ENCODE measurements at places on chromosomes 7 and 10.

DNA sequence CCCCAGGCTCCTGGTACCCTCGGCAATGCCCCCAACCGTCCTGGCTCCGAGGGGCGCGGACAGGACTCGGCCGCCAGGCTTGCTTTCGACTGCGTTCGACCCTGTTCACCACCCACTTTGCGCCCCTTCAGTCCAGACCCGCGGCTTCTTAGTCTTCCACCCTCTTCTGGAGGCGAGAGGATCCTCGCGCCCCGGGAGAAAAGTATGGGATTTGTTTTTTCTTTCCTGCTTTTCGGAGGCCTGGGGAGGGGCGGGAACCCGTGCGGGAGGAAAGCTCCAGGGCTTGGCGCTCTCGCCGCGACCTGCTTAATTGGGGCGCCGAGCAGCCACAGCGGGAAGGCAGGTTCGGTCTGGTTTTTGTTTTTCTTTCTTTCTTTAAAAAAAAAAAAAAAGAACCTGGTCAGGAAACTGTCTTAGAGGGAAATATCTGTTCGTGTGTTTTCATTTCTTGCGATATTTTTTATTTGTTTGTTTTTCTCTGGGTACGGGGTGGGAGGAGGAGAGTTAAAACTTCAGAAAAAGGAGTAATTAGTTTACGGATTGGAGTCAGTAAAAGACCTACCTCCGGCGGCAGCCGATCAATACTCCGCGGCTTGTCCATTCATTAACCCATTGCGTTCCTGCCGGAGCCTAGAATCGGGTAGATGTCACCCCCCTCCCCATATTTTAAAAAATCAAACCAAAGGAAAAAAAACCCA lies 1.6 kb downstream of the EMX2 start:
- DNase-seq, result no peak

- no peak for DNase-seq
These were observed 1.9 kb downstream of the DGKI start for GRCh38 chr7:137844677-137845425.

GRCh38 chr7:128194533-128195282 lies 46.4 kb upstream of the LEP start:
- no peak for DNase-seq

- peak; percentile 7 for DNase-seq
These were observed 216.1 kb upstream of the ZMIZ1 start for GRCh38 chr10:78852466-78853240.

GRCh38 chr10:123635131-123635530 lies 31.0 kb upstream of the GPR26 start:
- DNase-seq, result no peak

GRCh38 chr10:96465599-96465998 lies 48.1 kb downstream of the TLL2 start:
- no peak for DNase-seq

DNA sequence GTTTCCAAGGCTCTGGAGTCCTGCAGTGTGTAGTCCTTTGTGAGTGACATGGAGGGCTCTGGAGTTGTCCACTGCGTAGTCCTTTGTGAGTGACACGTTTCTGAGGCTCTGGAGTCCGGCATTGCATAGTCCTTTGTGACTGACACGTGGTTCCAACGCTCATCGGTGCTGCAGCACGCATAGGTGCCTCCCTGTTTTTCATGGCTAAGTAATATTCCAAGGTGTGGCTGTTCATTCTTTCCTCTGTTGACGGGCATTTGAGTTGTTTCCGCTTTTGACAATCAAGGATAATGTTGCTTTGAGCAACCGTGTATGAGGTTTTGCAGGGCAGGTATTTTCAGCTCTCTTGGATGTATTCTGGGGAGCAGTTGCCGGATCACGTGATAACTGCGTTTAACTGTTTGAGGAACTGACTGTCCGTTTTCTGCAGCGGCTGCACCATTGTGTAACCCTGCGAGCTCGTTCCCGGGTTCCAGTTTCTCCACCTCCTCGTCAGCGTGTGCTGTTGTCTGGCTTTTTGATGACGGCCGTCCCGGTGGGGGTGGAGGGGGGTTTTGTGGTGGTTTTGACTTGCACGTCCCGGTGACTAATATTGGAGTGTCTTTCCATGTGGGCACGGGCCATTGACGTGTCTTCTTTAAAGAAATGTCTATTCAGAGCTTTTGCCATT lies 21.1 kb downstream of the FAM20C start:
- no peak for DNase-seq

DNA sequence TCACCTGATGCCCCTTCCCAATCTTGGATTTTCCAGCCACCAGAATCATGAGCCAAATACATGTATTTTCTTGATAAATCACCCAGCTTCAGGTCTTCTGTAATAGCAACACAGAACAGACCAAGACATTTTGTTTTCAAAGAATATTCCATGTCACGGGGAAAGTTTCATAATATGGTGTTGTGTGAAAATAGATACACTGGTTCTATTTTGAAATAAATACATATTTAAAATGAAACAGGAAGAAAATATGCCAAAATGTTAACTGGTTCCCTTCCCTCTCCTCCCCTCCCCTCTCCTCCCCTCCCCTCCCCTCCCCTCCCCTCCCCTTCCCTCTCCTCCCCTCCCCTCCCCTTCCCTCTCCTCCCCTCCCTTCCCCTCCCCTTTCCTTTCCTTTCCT lies 30.3 kb upstream of the CAMK1D start:
- DNase-seq, result no peak

- DNase-seq, result no peak
These were observed 158.8 kb downstream of the NXPH1 start for GRCh38 chr7:8592167-8592566.

- no peak for DNase-seq
These were observed 109.7 kb downstream of the GNAI1 start for GRCh38 chr7:80244206-80244916.

DNA sequence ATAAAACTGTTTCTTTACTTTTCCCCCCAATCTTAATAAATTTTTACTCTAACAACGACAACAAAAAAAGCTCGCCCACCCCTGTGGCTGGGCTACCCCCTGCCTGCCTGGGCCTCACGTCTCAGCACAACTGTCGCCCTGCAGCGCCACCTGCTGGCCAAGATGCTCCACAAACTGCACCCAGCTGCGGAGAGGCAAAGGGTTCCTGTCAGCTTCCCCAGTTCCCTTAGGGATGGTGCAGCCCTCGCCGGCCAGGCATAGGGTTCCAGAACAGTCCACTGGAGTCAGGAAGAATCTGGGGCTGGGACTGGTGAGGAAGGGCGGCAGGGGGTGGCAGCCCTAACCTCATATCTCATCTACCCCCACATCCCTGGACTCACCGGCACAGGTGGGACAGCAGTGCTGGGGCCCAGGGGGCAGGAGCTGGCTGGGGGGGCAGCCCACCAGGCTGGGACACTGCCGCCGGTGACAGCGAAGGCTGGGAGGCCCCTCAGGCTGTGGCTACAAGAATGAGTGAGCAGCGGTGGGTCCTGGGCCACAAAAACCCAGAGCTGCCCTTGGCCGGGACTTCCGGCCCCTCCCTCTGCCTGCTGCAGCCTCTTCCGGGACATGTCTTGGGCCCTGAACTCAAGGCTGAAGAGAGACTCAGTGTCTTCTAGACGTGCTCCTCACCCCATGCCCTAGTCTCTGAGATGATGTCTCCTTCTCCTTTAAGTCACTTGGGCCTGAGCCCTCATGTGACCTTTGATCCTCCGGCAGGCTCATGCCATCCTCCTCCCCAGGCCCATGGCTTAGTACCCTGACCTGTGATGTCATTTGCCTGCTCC lies 21.2 kb downstream of the ATP6V1F start:
- DNase-seq, result peak; percentile 88

GRCh38 chr10:24652381-24652957 lies 71.2 kb downstream of the ARHGAP21 start:
- no peak for DNase-seq

GRCh38 chr7:15557686-15558085 lies 4.1 kb downstream of the AGMO start:
- no peak for DNase-seq

- no peak for DNase-seq
These were observed 818 bp downstream of the DLD start for GRCh38 chr7:107891636-107892366.

GRCh38 chr10:43997330-43997729 lies 348.6 kb upstream of the ZNF32 start:
- no peak for DNase-seq

DNA sequence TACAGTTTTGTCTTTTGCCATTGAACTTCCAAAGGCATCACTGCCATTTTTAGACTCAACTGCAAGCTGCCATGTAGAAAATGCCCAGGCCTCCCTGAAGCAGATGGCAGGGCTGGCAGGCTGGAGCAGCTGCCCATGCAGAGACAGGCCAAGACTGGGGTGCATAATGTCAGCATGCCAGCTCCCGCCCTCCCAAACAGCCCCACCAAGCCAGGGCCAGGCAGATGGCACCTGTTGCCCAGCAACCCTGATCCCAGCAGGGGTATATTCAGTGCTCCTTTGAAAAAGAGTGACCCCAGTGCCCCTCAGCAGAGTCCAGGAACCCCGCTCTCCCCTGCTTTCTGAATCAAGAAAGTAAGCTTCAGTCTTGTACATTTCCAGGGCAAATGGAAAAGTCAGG lies 32.6 kb downstream of the VSTM4 start:
- DNase-seq, result no peak

DNA sequence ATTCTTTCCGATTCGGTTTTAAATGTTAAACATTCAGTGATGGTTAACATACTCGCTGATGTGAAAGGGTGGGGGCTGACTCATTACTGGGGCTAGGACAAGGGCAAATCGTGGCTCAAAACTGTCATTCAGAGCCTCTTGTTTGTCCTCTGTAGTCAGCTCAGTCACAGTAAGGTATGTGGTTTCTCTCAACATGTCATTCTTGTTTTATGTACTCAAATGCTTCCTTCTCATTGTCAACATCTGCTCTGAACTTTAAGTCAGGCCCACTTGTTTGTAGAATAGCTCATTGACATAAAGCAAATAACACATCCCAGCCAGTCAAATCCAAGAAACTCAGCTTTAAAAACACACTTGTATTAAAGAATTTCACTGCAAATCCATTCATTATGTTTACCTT lies 7.3 kb downstream of the SLC16A9 start:
- no peak for DNase-seq

DNA sequence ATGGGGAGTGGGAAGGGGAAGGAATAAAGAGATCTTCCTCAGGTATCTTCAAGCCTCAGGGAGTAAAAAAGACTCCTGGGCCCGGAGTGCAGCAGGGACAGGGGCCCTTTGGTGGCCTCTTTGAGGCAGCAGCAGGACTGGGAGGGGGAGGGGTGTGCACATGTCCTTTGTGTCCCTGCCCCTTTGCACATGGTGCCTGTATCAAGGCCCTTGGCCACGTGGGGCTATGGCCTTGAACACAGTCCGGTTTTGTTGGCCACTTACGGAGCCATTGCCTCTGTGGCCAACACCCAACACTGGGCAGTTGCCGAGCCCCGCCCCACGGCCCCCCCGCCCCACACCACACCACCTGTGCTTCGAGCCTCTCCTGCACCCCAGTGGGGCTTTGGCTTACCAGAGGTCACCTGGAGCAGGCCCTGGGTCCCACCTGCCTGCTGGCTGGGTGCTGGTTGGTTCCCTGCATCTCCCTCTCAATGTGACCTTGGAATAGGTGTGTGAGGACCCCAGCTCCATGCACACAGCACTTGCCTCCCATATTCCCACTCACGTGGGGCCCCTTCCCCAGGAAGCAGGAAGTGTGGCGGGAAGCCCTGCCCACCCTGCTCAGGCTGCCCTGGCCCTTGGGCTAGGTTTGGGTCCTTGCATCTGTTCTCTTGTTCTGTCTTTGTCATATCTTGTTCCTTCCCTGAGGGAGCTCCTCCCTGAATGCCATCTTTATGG lies 5.4 kb downstream of the SAP25 start:
- no peak for DNase-seq

DNA sequence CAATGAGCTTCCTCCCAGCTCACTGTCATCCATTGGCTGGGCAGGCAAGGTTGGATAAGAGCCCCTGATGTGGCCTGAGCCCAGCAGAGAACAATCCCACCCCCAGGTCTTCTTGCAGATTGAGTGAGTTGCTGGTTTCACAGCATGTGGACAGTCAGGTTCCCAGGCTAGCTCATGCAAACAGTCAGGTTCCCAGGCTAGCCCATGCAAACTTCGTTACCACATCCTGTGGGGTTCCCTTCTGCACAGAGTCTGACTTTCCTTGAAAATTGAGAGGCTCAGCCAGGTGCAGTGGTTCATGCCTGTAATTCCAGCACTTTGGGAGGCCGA lies 67.1 kb downstream of the TMEM130 start:
- no peak for DNase-seq

DNA sequence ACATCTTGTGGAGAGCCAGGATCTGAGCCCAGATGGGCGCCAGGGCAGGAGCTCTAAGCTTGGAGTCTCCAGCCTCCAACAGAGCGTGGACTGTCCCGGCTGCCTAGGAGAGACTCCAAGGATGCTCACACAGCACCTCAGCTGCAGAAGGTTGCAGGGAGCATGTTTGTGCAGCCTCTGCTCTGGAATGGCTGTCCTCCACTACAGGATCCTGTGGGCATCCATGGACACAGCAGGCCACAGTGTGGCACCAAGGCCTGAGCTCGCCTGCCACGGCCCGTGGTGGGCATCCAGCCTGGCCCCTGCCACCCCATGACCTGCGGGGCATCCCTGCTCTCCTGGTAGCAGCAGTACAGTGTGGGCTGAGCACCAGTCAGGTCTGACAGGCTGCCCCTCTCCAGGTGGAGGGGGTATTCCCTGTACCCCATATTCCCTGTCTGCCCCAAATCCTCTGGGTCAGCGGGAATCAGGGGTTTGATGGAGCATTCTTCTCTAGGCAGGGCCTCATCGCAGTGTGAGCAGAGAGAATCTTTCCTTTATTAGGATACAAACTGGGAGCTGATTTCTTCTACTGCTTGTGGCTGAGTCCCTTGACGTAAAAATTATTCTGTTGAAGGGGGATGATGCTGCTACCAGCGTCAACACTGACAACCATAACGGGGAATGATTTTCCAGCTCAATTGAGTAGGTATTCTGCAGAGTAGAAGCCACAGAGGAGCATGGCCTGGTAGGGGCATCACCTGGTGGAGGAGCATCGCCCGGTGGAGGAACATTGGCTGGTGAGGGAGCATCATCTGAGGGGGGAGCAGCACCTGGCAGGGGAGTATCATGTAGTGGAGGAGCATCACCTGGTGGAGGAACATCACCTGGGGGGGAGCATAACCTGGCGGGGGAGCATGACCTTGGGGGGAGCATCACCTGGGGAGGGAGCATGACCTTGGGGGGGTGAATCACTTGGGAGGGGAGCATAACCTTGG lies 60.6 kb downstream of the GLRX3 start:
- no peak for DNase-seq

DNA sequence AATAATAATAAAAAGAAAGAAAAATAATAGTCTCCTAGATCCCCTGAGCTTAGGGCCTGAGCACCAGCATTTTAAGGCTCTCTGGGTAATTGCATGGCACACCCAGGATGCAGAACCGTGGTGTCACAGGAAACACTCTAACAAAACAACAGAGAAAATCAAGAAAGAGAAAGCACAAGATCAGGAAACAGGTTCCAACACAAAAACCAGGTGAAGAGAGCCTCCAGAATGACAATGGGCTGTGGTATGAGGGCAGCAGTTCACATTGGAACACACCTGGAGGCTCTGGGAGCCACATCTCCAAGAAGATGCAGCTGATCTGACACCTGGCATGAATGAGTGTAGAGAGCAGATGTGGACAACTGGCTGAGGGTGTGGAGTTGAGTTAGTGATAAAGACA lies 7.1 kb downstream of the MMRN2 start:
- no peak for DNase-seq
